ENCODE measurements at places on chromosomes 4 and X.

GRCh38 chrX:48531358-48531959 is 8.1 kb upstream of the TBC1D25 start:
- no peak for DNase-seq

DNA sequence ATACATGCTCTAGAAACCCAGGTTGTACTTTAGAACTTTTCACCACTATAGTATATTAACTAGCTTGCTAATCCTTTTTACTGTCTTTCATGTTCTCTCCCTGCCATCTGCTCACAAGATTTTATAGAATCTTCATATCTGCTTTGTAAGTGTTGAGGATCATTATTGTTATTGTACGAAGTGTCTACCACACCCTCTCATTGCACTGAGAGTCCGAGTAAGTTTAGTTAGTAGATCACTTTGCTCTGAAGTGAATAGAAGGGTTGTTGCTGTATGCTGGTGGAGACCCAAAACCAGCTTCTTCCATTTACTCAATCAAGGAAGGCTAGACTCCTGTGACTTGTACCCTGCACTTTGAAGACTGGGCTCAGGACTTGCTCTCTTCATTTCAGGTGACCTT is 17.1 kb downstream of the GAB1 start:
- DNase-seq, result no peak

DNA sequence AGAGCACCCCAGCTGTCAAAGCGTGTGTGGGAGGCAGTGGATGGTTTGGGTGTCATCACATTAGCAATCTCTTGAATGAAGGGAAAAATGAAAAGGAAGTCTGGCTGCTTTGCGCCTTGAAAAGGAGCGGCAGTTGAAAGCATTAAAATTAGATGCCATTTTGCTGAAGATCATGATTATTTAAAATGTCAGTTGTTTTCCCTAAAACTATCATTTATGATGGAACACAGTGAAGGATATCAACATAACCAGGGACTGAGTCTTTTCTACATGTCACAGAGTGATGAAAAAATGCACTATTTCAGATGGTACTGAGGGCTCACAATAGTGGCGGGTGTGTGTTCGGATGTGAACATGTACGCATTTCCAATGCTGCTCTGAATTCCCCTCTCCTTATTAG is 450.2 kb upstream of the CPEB2 start:
- no peak for DNase-seq

- DNase-seq, result no peak
Observed at GRCh38 chrX:132592880-132593279, 104.0 kb upstream of the MBNL3 start.

- no peak for DNase-seq
Observed at GRCh38 chr4:34221986-34222385, 2022.3 kb downstream of the ARAP2 start.

GRCh38 chr4:153486281-153487151 is 20.4 kb downstream of the TMEM131L start:
- DNase-seq, result peak; percentile 38

- no peak for DNase-seq
Observed at GRCh38 chrX:40968180-40968579, 117.1 kb upstream of the USP9X start.

DNA sequence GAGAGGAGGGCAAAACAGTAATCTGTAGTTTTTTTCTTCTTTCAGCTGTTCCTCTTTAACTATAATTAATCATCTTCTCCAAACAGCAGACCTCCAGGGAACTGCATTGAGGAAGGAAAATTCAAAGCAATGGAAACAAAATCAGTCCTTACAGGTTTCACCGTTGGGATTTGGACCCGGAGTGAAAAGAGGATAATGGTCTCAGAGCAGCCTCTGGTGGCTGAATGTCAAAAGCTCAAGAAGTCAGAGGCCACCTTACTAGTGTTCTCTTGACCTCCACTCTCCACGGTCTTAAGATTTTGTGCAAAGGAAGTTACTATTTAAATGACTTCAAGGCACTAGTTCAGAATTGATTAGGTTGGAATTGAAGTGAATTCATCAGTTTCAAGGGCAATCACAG is 16.0 kb upstream of the MID1 start:
- peak; percentile 29 for DNase-seq

DNA sequence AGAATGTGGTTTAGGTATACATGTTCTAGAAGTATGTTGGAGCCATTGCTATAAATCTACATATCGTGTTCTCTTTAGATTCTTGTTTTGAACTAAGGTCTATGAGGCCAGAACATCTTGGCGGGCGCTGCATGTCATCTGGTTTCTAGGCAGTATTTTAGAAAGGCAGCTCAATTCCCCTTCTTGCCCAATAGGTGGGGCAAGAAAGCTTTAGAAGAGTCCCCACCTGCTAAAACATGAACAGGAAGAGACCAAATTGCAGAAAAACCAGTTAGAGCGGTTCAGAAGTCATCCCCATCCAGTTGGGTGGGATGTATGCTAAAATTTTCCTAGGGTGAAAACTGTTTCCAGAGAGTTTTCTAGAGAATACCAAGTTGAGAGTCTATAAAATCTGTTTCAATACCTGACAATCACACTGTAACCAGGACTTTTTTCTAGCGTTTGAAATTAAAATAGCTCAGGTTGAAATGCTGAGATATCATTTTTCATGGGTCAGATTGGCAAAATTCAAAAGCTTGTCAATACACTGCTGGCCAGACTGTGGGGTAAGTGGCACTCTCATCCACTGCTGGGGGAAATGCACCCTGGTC is 17.5 kb upstream of the SH3KBP1 start:
- no peak for DNase-seq

GRCh38 chrX:13276991-13277390 is 42.9 kb downstream of the ATXN3L start:
- DNase-seq, result no peak

GRCh38 chrX:118571836-118572235 is 76.2 kb downstream of the DOCK11 start:
- no peak for DNase-seq

- no peak for DNase-seq
Observed at GRCh38 chr4:68021185-68021584, 57.9 kb upstream of the TMPRSS11A start.

- no peak for DNase-seq
Observed at GRCh38 chrX:38304010-38304409, 23.3 kb downstream of the RPGR start.

DNA sequence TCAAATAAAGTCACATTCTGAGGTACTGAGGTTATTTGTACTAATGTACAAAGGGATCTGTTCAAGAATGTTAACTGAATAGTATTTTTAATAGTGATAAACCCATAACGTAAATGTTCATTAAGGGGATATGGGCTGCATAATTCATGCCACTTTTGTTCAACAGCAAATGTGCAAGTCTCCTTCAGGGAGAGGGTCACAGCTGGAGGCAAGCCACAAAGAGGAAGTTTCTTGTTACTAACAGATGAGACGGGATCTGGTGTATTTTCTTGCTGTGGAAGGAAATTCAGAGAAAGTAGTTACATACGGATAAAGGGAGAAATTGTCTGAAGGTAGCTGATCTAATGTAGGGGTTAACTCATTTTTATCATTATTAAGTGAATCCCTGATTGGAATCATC is 10.0 kb downstream of the ZFP42 start:
- no peak for DNase-seq

- no peak for DNase-seq
Observed at GRCh38 chr4:73417973-73418372, 13.9 kb downstream of the ALB start.

GRCh38 chr4:180169394-180169793 is 2073.8 kb upstream of the TENM3 start:
- no peak for DNase-seq

DNA sequence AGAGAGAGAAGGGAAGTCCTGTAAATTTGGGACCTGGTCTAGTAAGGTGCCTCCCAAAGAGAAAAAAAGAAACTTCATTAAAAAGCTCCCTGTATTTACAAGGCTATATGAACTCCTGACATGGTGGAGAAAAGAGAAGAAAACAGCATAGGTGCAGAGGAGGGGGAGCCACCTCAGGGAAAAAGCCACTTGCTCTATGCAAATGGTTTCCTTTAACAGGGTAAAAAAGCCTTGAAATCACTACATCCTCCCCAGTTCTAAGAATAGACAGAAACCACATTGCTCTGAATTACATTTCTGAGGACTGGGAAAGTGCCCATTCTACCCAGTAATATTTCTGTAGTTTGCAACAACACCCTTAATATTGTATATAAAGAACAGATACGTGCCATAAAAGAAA is 165.5 kb downstream of the KLF8 start:
- no peak for DNase-seq

DNA sequence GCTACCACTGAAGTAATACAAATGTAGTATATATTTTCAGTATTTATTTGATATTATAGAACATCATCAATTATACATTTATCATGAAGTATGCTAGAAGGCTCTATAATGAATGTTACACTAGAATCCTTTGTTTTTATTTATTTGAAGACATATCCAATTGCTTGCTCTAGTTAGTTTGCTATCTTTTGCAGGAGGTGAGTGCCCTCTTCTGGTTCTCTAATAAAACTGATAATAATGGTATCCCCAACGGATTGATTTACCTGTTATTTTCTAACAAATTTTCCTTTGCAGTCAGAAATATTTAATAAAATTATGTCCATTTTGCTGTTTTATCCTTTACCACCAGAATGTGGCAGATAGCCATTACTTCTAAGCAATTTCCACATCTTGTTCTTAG is 274.3 kb upstream of the TACR3 start:
- DNase-seq, result no peak

DNA sequence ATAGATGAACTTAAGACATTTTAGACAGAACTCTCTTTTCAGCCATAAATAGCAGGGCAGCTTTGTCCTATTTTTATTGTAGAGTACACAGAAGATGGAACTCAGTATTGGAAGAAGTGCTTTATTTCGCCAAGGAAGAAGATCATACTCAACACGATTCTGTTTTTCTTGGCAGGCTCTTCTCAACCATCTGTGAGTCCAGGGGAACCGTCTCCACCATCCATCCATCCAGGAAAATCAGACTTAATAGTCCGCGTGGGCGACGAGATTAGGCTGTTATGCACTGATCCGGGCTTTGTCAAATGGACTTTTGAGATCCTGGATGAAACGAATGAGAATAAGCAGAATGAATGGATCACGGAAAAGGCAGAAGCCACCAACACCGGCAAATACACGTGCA is 37.6 kb downstream of the KIT start:
- DNase-seq, result no peak

DNA sequence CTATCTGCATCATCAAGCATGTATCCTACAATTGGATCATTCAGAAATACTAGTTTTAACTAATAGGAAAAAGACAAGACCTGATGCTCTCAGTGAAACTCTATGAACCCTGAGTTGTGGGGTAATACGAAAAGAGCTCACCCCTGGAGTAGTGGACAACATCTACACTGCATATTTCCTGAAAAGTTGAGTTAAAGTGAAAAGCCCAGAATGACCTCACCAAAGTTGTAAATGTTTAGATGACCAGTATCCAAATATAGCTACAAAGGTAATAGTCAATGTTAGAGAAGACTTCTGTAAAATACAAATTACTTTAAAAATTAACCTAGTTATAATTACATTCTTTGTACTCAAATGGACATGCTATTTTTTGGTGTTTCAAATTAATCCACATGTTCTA is 52.8 kb upstream of the SRPX start:
- no peak for DNase-seq

DNA sequence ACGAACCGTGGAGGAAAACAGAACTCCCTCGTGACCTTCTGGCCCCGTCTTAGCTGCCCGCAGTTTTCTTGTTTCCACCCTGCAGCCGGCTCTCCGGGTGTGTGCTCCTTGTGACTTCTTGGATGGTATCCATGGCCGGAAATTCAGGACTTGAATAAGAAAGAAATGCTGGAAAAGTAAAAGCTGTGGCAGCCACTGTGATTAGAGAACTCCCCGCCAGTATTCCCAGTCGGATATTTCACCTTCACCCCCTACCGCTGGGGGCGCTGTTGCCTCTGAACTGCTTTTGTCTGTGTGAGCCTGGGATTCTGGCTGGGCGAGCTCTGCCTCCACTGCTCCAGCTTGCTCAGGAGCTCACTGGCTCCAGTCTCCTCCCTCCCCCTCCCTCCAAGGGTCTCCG is 41.5 kb upstream of the CYP4V2 start:
- peak; percentile 82 for DNase-seq

GRCh38 chr4:106495476-106495875 is 126.9 kb upstream of the GIMD1 start:
- no peak for DNase-seq

DNA sequence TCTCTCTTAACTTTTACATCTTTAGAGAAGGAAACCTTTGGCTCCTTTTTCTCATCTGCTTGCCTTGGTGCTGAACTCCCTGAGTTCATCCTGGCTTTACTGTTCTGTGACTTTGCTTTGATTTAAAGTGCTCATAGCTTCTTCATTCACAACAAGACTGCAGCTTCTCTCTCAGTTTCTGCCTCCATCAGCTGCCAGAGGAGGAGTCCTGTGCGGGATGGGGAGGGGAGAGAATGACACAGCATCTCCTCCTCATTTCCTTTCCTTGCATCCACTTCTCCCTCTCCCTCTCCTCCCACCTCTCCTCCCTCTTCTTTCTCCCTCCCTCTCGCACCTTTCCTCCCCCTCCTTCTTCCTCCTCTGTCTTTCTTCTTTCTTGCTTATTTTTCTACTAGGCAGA is 42.0 kb downstream of the CBLL2 start:
- no peak for DNase-seq

GRCh38 chr4:140861359-140862176 is 105.4 kb upstream of the TBC1D9 start:
- peak; percentile 81 for DNase-seq

GRCh38 chr4:184384056-184384809 is 90.1 kb downstream of the IRF2 start:
- DNase-seq, result peak; percentile 77

GRCh38 chr4:114217150-114217817 is 237.8 kb upstream of the ARSJ start:
- DNase-seq, result no peak

- no peak for DNase-seq
Observed at GRCh38 chr4:86755388-86755787, 93.8 kb downstream of the SLC10A6 start.

DNA sequence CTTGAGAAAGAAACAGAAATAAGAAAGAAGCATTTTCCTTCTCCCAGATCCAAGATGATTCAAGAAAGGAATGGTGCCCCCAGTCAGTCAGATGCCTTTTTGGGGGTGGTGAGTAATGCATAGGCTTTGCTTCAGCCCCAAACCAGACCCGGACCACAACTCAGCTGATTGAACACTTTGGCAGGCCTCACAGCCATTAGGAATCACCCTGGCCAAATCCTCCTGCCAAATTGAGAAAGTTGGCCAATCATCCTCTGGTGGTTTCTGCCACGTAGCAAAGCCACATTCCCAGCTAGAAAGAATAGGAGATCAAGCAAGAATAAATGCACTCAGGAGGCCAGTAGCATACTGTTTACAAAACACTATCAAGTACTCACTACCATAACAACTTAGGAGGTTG is 33.7 kb downstream of the FRMD7 start:
- no peak for DNase-seq

DNA sequence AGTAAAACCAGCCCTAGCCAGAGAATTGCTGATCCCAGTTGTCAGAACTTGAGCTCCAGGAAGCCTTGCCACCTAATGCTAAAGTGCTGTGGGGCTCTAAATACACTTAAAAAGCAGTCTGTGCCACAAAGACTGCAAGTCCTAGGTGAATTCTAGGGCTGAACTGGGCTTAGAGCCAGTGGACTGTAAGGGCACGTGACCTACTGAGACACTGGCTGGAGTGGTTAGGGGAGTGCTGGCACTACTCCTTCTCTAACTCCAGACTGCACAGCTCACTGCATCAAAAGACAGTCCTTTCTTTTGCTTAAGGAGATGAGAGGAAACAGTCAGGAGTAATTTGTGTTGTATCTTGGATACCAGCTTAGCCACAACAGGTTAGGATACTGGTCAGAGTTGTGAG is 1240.2 kb downstream of the FAM133A start:
- no peak for DNase-seq

GRCh38 chr4:77342170-77342810 is 185.3 kb downstream of the CCNG2 start:
- DNase-seq, result no peak
